ENCODE measurements at places on chromosomes 1 and 21. TPM values are rescaled to one million over a fixed set of nuclear protein-coding genes. Genes with fewer than 3 reads are reported as not detected.

DNA sequence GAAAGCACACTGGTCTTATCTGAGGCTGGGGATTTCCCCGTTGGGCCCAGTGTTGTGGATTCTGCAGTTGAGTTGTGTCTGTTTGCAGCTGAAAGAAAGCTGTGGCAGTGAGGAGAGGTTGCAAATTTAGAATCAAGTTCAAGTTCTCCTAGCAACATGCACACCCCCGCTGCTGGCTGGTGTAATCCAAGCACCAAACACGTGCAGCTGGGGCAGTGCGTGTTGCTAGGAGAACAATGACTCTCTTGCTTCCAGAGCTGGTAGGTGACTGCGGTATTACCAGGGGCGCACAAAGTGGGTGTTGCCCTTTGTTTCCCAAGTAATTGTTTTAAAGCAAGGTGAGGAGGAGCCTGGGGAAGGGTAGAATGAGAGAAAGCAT, 91.5 kb downstream of the IER5 start:
- DNase-seq = peak; percentile 78

ZCCHC17 gene
- 54.0 TPM for total RNA-seq

CFAP74 gene
- total RNA-seq = 18.2 TPM

DNA sequence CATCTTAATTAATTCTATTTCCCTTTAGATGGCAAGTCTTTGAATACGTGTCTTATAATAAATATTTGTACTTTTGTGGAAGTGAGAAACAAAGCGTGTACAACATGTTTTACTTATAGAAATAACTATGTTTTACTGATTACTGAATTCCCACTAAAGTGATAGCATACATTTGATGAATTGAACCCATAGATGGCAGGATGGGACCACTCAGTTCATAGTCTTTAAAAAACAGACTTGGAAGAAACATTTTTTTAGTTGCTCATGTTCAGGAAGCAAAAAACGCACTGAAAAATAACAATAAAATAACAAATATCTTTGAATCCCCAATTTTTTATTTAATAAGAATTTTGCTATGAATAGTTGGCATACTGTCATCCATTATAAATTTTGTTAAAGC, 507.1 kb upstream of the ZRANB2 start:
- no peak for DNase-seq

- DNase-seq = no peak
These were observed 85.2 kb downstream of the UCK2 start for GRCh38 chr1:165912638-165913037.

AHCTF1 gene
- total RNA-seq = 38.0 TPM

GRCh38 chr1:205048382-205048781, 5.4 kb downstream of the CNTN2 start:
- DNase-seq = peak; percentile 91

Measured in dorsolateral prefrontal cortex (tissue), 122 donors.